LoVo (cell line): ENCODE measurements at places on chromosomes 6 and 20.

DNA sequence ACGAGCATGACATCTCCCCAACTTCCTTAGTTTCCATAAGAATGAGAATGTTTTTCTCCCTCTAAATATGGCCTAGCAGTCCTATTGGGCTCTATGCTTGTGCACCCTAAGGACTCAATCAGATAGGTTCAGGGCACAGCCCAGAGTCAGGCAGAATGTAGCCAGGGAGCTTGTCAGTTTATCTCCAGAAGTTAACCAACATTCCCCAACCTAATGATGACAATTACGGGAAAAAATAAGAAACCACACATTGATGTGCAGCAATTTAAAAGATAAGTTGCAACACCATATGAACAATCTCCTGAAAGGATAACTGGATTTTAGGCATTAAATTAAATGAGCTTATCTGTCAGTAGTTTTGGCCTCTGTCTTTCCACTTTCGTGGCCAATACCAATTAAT is 71.1 kb downstream of the HDDC2 start:
- DNase-seq: no peak

DNA sequence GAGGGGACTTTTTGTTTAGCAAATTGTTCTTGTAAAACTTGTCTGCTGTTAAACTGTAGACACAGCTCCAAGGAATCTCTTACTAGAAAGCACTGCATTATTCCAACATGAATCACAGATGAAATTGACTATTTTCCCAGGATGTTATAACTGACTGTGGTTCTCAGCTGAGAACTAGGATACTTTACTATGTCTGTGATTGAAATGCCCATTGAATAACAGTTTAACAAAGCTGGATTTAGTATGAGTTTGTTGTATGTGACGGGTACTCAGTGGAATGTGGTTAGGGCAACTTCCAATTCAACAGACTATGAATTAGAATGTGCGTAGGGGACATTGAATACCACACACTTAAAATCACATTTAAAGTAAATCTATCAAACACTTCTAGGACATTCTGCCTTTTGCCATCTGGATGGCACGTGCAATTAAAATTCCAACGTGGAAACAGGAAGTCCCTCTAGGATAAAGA is 193.4 kb upstream of the PREP start:
- peak; percentile 51 for DNase-seq

DNA sequence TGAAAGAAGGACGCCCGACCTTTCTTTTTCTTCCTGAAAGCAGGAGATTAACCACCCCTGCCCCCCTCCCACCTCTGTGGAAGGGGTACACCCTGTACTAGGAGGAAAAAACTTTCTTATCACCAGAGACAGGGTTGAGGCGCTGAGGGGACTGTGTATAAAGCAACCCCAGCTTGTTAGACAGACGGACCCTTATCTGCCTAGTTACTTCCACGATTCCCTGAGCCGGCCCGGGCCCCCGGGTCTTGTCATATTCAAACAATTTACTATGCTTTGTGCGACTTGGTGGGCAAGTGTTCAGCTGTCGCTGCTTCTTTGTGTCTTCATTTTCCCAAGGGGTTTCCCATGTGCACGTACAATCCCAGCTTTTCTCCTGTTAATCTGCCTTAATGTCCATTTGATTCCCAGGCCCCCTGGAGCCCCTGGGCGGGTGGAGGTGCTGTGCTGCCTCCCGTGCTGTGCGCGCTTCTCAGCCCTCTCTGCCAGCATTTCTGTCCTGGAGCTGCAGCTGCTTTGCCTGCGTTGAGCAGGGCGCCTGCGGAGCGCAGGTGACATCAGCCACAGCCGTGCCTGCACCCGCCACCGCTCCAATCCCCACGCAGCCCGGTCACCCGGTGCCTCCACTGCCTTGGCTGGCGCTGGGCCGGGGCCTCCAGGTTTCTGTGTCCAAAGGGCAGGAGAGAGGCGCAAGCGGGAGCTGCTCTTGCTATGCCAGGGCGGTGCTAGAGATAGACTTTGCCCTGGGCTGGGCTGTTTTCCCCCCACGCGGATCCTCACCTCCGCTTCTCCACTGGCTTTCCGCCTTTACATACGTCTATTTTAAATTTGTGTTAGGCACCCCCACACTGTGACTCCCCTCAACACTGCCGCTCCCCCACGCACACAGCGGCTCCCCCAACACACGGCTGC is 96.2 kb downstream of the TTLL2 start:
- DNase-seq: peak; percentile 88

DNA sequence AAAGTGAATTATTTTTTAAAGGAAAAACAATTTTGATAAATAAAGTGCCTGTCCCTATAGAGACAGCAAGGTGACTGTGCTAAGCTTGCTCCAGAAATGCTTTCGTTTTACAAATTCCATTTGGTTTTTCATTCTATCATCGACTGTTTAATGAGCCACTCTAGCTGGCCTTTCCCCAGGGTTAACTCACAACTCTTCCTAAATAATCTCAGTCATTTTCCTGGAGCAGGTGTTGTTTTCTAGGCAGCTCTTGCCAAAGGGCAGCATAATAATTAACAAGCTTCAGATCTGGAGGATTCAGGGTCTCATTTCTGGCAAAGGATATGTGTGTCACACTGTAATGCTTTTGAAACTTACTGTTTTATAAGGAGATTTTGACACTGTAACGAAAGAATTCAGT is 184.2 kb downstream of the KHDC1L start:
- no peak for DNase-seq

GRCh38 chr6:3259491-3259958 is 778 bp downstream of the PSMG4 start:
- peak; percentile 15 for DNase-seq

DNA sequence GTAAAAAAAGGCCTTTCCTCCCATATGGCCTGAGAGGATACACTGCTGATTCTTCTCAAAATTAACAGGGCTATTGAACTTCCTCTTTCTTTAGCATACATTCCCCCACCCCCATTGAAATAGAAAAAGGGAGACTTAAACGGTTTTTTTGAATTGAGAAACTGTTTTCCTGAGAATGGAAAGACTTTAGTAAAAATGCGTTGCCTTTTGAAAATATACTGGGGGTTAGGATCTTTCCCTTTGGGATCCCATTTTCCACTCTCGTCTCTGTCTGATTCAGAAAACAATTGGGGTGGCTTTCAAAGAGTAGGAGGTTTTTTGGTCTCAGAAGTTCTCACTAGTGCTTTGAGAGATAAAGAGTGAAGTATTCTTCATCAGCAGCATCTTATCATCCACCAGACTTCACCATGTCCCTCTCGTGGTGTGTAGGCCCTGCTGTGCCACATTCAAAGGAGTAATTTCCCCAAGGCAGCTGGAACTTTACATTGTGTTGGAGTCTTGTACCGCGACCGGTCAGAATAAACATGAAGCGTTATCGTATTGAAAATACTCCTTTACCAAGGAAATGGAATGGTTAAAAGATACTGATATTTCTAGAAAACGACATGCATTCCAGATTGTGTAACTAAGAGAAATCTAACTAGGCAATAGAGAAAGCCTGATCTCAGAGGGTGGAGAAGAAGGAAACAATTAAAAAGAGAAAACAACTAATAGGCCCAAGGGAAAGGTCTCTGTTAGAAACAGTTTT is 10.6 kb downstream of the MYB start:
- no peak for DNase-seq

DNA sequence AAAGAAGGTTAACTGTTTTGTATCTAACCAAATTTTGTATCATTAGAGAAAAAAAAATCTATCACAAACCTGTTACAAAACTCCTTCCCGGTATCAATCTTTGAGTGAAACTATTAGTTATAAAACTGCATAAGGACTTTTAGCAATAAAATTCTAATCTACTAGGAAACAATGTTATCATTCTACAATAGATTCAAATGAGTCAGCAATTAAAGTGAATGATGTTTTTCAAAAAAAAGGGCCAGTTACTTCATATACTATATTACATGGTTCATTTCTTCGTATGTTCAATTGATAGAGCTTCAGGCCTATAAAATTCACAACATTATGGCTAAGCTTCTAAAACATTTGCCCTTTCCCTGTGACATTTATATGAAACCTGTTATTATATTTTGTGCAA is 15.6 kb downstream of the ASCC3 start:
- no peak for DNase-seq
